Naive thymus-derived CD8-positive, alpha-beta T cell (primary cell): ENCODE measurements at places on chromosomes 2 and 18. TPM values are rescaled to one million over a fixed set of nuclear protein-coding genes. Genes with fewer than 3 reads are reported as not detected.

DNA sequence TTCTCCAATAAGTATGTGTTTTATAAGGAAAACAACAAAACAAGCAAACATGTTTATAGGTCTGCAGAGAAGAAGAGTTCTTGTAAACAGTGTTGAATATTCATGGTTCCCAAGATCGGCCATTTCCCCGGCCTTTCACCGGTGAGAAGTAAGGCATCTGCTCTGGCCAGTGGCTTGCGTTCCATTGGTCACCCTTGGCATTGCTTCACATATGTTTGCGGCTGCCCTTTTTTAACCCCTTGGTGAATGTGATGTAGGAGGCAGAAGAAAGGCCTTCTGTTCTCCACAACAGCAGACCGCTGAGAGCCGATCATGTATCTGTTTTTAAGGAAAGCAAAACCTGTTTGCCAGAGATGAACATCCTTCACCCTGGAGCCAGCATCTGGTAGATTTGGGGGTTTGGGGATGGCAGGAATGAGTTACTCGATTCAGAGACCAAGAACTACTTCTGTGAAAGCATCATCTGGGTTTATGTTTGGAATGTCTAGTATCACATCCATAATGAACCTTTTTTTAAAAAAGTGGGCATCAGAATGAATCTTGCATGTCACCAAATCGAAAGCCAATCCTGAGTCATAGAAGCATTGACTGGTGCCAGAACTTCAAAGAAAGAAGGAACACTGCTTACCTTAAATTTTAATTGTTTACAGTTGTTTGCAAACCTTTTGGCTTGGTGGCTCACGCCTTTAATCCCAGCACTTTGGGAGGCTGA lies 112.3 kb downstream of the AGAP1 start:
- DNase-seq, result no peak

GRCh38 chr2:4420032-4420431 lies 716.7 kb downstream of the DCDC2C start:
- no peak for DNase-seq

GRCh38 chr2:88211809-88212154 lies 41.6 kb downstream of the THNSL2 start:
- DNase-seq, result no peak

The CYS1 gene
- not detected for total RNA-seq

DNA sequence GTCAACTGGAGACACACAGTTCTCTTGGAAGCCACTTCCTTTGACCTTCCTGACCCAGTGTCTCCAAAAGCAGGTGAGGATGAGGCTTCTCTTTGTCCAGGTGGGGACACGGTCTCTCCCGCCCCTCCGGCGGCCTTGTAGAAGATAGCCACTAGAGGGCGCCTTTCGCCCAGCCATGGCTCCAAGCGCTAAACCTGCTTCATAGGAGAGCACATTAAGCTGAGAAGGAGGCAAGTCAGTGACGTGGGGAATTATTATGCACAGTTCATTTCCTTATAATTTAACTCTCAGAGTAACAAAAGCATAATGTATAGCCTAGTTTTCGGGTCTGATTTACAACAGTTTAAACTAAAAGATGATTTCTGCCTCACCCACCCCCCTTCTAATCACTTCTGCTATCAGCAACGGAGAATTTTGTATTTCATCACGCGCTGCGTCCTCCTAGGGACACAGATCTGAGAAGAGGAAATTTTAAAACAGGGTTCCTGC lies 208.7 kb downstream of the ICOS start:
- DNase-seq, result peak; percentile 70

- no peak for DNase-seq
Observed at GRCh38 chr18:74951165-74951760, 257.7 kb downstream of the PTGR3 start.

GRCh38 chr2:227402959-227403358 lies 15.2 kb upstream of the SCYGR1 start:
- no peak for DNase-seq

GRCh38 chr2:160353166-160353565 lies 140.4 kb downstream of the RBMS1 start:
- DNase-seq, result peak; percentile 39

GRCh38 chr2:69345434-69345833 lies 41.6 kb downstream of the GFPT1 start:
- no peak for DNase-seq

The COL4A4 gene
- total RNA-seq, result 0.16 TPM

The RPS27A gene
- total RNA-seq, result 2,293 TPM

- DNase-seq, result no peak
Observed at GRCh38 chr2:77009307-77009706, 512.9 kb downstream of the LRRTM4 start.

- no peak for DNase-seq
Observed at GRCh38 chr2:174794851-174795374, 30.6 kb upstream of the CHRNA1 start.

The ZBTB7C gene
- not detected for total RNA-seq

The TRMT61B gene
- 22.8 TPM for total RNA-seq

- no peak for DNase-seq
Observed at GRCh38 chr2:86372641-86373502, 35.4 kb upstream of the REEP1 start.

GRCh38 chr2:165634855-165635254 lies 159.2 kb downstream of the GALNT3 start:
- no peak for DNase-seq

The UPP2 gene
- total RNA-seq, result not detected

- no peak for DNase-seq
Observed at GRCh38 chr2:15010346-15010745, 377.8 kb downstream of the LRATD1 start.

The RFX8 gene
- not detected for total RNA-seq

GRCh38 chr2:119122663-119123062 lies 35.9 kb downstream of the C1QL2 start:
- no peak for DNase-seq

DNA sequence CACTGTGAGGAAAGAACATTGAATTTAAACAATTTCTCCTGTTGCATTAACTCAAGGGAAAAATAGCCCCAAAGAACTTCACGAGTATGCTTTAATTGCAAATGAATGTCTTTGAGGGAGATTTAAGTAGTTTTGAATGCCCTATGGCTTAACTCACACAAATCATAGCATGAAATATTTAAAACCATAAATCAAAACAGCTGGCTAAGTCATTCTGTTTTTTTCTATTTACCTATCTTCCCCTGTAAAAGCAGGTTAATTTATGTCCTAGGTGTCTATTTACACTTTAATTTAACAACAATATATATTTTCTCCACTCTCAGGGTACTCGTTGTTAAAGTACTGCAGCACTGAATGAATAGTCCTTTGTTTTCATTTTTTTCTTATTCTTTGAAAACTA lies 118.8 kb upstream of the PIEZO2 start:
- DNase-seq, result no peak

GRCh38 chr2:192469612-192470011 lies 274.9 kb upstream of the TMEFF2 start:
- DNase-seq, result no peak
